Osteocyte (in vitro differentiated cells): ENCODE measurements at places on chromosomes 1 and 21. TPM values are rescaled to one million over a fixed set of nuclear protein-coding genes. Genes with fewer than 3 reads are reported as not detected.

- DNase-seq = no peak
- H3K27me3 ChIP-seq = no peaks in the 10 kb centered on the region
- no peak overlapping the region for H3K4me3 ChIP-seq
- H3K36me3 ChIP-seq = peaks cover 12% of the 10 kb centered on the region
These were observed 108.2 kb downstream of the TIAM1 start for GRCh38 chr21:31235671-31236450.

GRCh38 chr1:19435851-19436455 is 49.4 kb downstream of the CAPZB start:
- no peak overlapping the region for H3K4me3 ChIP-seq
- H3K27ac ChIP-seq = peak overlapping the region; percentile 99
- H3K27me3 ChIP-seq = no peaks in the 10 kb centered on the region
- peaks cover 15% of the 10 kb centered on the region for H3K36me3 ChIP-seq

GRCh38 chr1:45015683-45016082 is 3.6 kb downstream of the UROD start:
- no peaks in the 10 kb centered on the region for H3K27me3 ChIP-seq
- no peak overlapping the region for H3K27ac ChIP-seq
- peaks cover 9% of the 10 kb centered on the region for H3K36me3 ChIP-seq
- peaks cover 30% of the 10 kb centered on the region for H3K4me1 ChIP-seq
- no peak overlapping the region for H3K4me3 ChIP-seq

- H3K4me3 ChIP-seq = no peak overlapping the region
- H3K27ac ChIP-seq = no peak overlapping the region
- DNase-seq = no peak
These were observed 436.3 kb downstream of the PRDM2 start for GRCh38 chr1:14136152-14136763.

DNA sequence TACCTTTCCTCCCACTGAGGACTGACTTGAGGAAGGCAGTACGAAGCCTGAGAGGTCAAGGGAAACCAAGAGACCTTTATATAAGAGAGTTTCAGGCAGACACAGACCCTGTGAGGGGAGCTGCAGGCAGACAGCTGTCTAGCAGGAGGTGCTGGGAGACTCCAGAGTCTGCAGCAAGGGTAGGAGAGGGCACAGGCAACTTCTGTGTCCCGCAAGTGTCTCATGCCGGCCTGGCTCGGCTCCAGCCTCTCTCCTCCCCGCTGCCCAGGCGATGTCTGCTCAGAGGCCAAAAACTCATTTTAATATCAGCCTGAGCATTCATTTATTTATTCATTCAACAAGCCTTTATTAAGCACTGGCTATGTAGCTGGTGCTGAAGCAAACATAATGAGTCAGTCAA is 83.0 kb downstream of the KIRREL1 start:
- H3K4me1 ChIP-seq = peaks cover 15% of the 10 kb centered on the region
- H3K4me3 ChIP-seq = no peak overlapping the region
- no peaks in the 10 kb centered on the region for H3K27me3 ChIP-seq

DNA sequence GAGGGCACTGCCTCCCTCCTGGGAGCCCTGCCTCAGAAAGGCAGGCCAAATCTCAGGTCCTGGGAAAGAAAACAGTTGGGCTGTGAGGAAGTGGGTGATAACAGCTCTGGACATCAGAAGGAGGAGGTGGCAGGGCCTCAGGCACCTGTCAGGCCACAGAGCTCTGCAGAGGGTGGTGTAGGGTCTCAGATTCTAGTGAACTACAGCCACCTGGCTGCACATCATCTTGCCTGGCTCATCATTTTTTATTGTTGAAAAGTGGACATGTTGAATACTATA is 15.3 kb upstream of the ZNF678 start:
- no peak overlapping the region for H3K4me3 ChIP-seq
- no peak overlapping the region for H3K27ac ChIP-seq
- DNase-seq = no peak
- H3K27me3 ChIP-seq = peaks cover 10% of the 10 kb centered on the region
- H3K36me3 ChIP-seq = peaks cover 2% of the 10 kb centered on the region

GRCh38 chr1:42797979-42798378 is 13.2 kb downstream of the TMEM269 start:
- no peak overlapping the region for H3K27ac ChIP-seq
- no peaks in the 10 kb centered on the region for H3K4me1 ChIP-seq
- no peaks in the 10 kb centered on the region for H3K36me3 ChIP-seq
- no peak overlapping the region for H3K4me3 ChIP-seq

DNA sequence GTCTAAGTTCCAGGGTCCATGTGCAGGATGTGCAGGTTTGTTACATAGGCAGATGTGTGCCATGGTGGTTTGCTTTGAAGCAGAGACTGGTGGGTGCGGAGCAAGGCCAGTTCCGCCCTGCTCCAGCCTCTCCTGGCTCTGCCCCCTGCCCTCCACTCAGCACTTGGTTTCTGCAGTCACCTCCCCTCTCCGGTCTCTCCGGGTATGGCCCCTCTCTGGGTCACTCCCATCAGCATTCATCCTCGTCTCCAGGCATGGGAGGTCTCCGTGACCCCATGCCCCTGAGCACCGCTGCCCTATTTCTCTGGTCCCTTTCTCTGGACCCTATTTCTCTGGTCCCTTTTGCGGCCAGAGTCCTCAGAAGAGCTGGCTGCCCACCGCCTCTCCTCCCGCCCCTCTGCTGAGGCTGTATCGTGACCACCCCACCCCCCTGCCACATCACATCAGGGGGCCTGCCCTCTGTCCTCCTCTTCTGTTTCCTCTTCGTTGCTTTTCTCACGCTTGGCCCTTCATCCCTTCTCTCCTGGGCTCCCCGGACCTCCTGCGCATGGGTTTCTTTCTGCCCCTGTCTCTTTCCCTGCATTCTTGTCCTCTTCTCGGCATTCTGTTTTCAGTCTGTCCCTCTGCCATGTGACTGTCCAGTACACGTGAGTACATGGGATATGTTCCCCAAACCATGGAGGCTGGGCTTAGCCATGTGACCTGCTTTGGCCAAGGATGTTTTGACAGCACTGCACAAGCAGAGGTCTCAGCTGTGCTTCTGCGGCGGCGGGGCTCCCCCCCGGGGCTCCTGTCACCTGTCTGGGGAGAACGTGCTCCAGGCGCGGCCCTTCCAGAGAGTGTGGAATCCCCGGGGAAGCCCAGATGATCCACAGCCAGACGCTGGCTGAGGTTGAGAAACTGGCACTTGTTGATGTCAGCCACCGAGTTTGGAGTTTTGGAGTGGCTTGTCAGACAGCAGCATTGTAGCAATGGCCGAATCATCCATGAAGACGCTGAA is 54.4 kb upstream of the C1orf174 start:
- H3K36me3 ChIP-seq = no peaks in the 10 kb centered on the region
- H3K27me3 ChIP-seq = no peaks in the 10 kb centered on the region
- no peak overlapping the region for H3K4me3 ChIP-seq
- H3K4me1 ChIP-seq = no peaks in the 10 kb centered on the region
- H3K27ac ChIP-seq = no peak overlapping the region

- H3K4me1 ChIP-seq = peaks cover 19% of the 10 kb centered on the region
- no peaks in the 10 kb centered on the region for H3K27me3 ChIP-seq
- no peak within 1 kb of the TSS for H3K4me3 ChIP-seq
- DNase-seq = peak; percentile 96
- no peaks in the 10 kb centered on the region for H3K36me3 ChIP-seq
These were observed at the start of gene NEGR1 for GRCh38 chr1:72282271-72283021. Gene NEGR1, minus strand, starts transcription at chr1:72282539.

- H3K27ac ChIP-seq = no peak overlapping the region
- peaks cover 3% of the 10 kb centered on the region for H3K27me3 ChIP-seq
- DNase-seq = no peak
- no peaks in the 10 kb centered on the region for H3K4me1 ChIP-seq
These were observed 35.0 kb upstream of the VWA5B1 start for GRCh38 chr1:20255666-20256065.

GRCh38 chr1:21939650-21940374 is 2.7 kb upstream of the HSPG2 start:
- H3K36me3 ChIP-seq = no peaks in the 10 kb centered on the region
- DNase-seq = peak; percentile 93
- peaks cover 73% of the 10 kb centered on the region for H3K4me1 ChIP-seq
- no peaks in the 10 kb centered on the region for H3K27me3 ChIP-seq
- H3K4me3 ChIP-seq = no peak overlapping the region

DNA sequence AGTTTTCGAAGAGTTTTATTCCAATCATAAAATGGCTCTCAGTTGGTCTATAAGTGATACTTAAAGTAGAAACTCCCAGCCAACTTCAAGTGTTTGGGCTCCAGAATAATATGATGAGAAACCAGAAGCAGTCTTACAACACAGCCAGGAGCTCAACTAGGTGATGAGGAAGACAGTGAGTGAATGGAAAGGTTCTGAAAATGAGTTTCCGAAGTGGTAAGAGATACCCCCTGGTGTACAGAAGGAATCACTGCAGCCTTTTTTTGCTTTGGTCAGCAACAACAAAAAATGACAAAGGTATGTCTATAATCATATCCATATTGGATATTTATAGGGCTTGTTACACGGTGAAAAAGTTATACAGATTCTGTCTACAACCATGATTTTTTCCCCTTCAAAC is 16.5 kb downstream of the KRTAP19-1 start:
- no peak for DNase-seq
- H3K27ac ChIP-seq = no peak overlapping the region
- no peaks in the 10 kb centered on the region for H3K27me3 ChIP-seq
- H3K4me3 ChIP-seq = no peak overlapping the region
- no peaks in the 10 kb centered on the region for H3K4me1 ChIP-seq

GRCh38 chr1:191905781-191906180 is 252.5 kb upstream of the RGS18 start:
- DNase-seq = no peak
- no peaks in the 10 kb centered on the region for H3K36me3 ChIP-seq
- H3K27me3 ChIP-seq = no peaks in the 10 kb centered on the region
- no peak overlapping the region for H3K4me3 ChIP-seq

GRCh38 chr1:184254849-184255248 is 132.0 kb upstream of the C1orf21 start:
- H3K36me3 ChIP-seq = no peaks in the 10 kb centered on the region
- DNase-seq = no peak
- H3K27ac ChIP-seq = no peak overlapping the region
- H3K4me1 ChIP-seq = peaks cover 1% of the 10 kb centered on the region
- no peaks in the 10 kb centered on the region for H3K27me3 ChIP-seq

- H3K36me3 ChIP-seq = no peaks in the 10 kb centered on the region
These were observed 1.5 kb upstream of the FCMR start for GRCh38 chr1:206923009-206923960.

- H3K27ac ChIP-seq = no peak overlapping the region
- DNase-seq = no peak
- no peaks in the 10 kb centered on the region for H3K36me3 ChIP-seq
- H3K27me3 ChIP-seq = peaks cover 6% of the 10 kb centered on the region
These were observed 38.6 kb downstream of the C8B start for GRCh38 chr1:56927171-56927570.

GRCh38 chr21:45863267-45863666 is 118.3 kb upstream of the COL6A1 start:
- H3K27ac ChIP-seq = no peak overlapping the region
- H3K36me3 ChIP-seq = no peaks in the 10 kb centered on the region
- peak; percentile 81 for DNase-seq
- H3K27me3 ChIP-seq = no peaks in the 10 kb centered on the region

GRCh38 chr1:3778590-3779264 is 6.2 kb downstream of the SMIM1 start:
- H3K4me3 ChIP-seq = no peak overlapping the region
- H3K27ac ChIP-seq = no peak overlapping the region
- no peak for DNase-seq
- H3K27me3 ChIP-seq = no peaks in the 10 kb centered on the region

- peaks cover 32% of the 10 kb centered on the region for H3K4me1 ChIP-seq
- DNase-seq = no peak
- H3K4me3 ChIP-seq = no peak overlapping the region
- H3K36me3 ChIP-seq = no peaks in the 10 kb centered on the region
These were observed 1120.2 kb upstream of the TMPRSS15 start for GRCh38 chr21:19523746-19524145.

- peaks cover 47% of the 10 kb centered on the region for H3K4me1 ChIP-seq
- H3K4me3 ChIP-seq = no peak overlapping the region
- H3K36me3 ChIP-seq = peaks cover 6% of the 10 kb centered on the region
- H3K27me3 ChIP-seq = no peaks in the 10 kb centered on the region
These were observed 96.9 kb downstream of the NEK7 start for GRCh38 chr1:198253668-198254067.

DNA sequence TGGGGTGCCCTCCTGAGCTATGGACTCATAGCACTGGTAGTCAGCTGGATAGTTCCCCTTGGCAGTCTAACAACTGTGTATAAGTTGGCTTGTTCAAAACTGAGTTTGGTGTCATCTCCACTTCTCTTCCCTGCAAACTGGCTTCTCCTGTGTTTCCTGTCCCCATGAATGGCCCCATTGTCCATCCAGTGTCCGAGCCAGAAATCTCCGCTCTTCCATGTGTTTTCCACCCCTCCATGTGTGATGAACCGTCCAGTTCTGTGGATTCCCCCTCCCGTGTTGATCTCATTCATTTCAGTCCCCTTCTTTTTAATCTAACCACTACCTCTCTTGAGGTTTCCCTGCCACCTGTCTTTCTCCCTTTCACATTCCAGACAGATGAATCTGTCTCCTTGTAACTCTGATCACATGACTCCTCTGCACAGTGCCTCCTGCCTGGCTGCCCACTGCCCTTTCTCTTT is 195.7 kb downstream of the ROR1 start:
- no peaks in the 10 kb centered on the region for H3K27me3 ChIP-seq
- peaks cover 12% of the 10 kb centered on the region for H3K36me3 ChIP-seq
- no peak overlapping the region for H3K4me3 ChIP-seq
- H3K4me1 ChIP-seq = peaks cover 37% of the 10 kb centered on the region
- H3K27ac ChIP-seq = peak overlapping the region; percentile 82

GRCh38 chr21:39073063-39073462 is 110.2 kb downstream of the PSMG1 start:
- H3K27me3 ChIP-seq = no peaks in the 10 kb centered on the region
- H3K27ac ChIP-seq = no peak overlapping the region
- H3K4me1 ChIP-seq = peaks cover 29% of the 10 kb centered on the region
- H3K4me3 ChIP-seq = no peak overlapping the region

GRCh38 chr1:58919959-58920321 is 136.1 kb upstream of the JUN start:
- H3K4me1 ChIP-seq = peaks cover 11% of the 10 kb centered on the region
- no peak for DNase-seq
- H3K27ac ChIP-seq = no peak overlapping the region
- H3K27me3 ChIP-seq = no peaks in the 10 kb centered on the region
- no peaks in the 10 kb centered on the region for H3K36me3 ChIP-seq

GRCh38 chr1:161676958-161677689 is 14.2 kb downstream of the FCGR2B start:
- no peak overlapping the region for H3K27ac ChIP-seq
- no peak for DNase-seq
- H3K36me3 ChIP-seq = no peaks in the 10 kb centered on the region
- no peaks in the 10 kb centered on the region for H3K4me1 ChIP-seq
- H3K27me3 ChIP-seq = peaks cover 25% of the 10 kb centered on the region

CD101 gene
- 0.50 and 0.78 TPM in 2 replicates for total RNA-seq

AXDND1 gene
- total RNA-seq = 0.39 and 0.70 TPM in 2 replicates

CIART gene
- total RNA-seq = 3.4 and 5.3 TPM in 2 replicates

SEC16B gene
- total RNA-seq = 0.64 and 0.76 TPM in 2 replicates

RGS4 gene
- total RNA-seq = 99.0 and 121 TPM in 2 replicates

CCDC27 gene
- not detected in 2 replicates for total RNA-seq

CFHR1 gene
- not detected in 2 replicates for total RNA-seq

CFHR4 gene
- not detected in 2 replicates for total RNA-seq

CYP4X1 gene
- 0.38 and 0.89 TPM in 2 replicates for total RNA-seq

CSF3R gene
- not detected in 2 replicates for total RNA-seq

SPAG17 gene
- total RNA-seq = not detected in 2 replicates

C8B gene
- not detected in 2 replicates for total RNA-seq

TYW3 gene
- 5.6 and 7.8 TPM in 2 replicates for total RNA-seq

TRIM58 gene
- 1.2 and 1.5 TPM in 2 replicates for total RNA-seq

RNF186 gene
- not detected in 2 replicates for total RNA-seq
